Vagina (tissue), 2 donors: ENCODE measurements at places on chromosomes 6 and 20. TPM values are rescaled to one million over a fixed set of nuclear protein-coding genes. Genes with fewer than 3 reads are reported as not detected.

GRCh38 chr6:31079656-31080261 lies 32.6 kb downstream of the C6orf15 start:
- DNase-seq = no peak

GRCh38 chr6:41713159-41713649 lies 22.2 kb downstream of the TFEB start:
- no peak for DNase-seq

DNA sequence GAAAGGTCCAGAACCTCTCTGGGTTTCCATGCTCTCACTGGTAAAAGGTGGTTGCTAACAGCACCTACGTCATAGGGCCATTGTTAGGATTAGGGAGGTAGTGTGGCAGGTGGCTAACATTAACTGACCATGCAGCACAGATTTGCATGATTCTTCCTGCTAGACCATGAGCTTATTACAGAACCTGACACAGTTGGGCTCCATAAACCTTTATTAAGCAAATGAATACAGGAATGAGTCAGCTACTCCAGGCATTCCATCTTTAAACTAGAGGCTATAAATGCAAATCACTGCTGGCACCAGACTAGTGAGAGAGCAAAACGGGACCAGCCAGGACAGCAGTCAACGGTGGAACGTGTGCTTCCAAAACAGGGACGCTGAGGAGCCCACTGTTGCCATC lies 440.1 kb downstream of the PTPRT start:
- DNase-seq = no peak

GPR6 gene
- not detected for total RNA-seq

DNA sequence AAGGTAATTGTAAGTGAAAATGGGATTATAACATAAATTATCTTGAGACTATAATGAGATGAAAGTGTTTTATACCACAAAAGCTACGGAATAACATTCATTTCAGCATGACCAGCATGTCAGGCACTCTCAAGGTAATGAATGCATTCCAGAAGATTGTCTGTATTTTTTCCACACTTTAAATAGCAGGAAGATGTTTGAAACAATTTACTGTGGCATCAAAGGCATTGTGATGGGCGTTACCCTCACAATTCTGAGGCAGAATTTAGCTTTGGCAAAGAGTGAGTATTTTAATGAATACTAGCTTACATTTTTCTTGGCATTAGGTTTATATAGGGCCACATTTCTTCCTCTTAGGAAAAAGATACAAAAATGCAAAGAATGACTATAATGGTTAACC lies 627.2 kb downstream of the BCKDHB start:
- no peak for DNase-seq

DNA sequence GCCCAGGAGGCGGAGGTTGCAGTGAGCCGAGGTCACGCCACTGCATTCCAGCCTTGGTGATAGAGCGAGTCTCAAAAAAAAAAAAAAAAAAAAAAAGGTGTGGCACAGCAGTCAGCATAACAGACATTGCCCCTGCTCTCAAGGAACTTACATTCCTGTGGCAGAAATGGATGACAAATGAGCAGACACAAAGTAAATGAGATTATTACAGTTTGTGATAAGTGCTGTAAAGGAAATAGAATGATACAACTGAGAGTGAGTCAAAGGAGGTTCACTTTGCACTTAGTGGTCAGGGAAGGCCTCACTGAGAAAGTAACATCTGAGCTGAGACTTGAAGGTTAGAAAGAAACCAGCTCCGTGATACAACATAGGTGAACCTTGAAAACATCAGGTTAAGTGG lies 36.4 kb downstream of the CEP250 start:
- no peak for DNase-seq

DNA sequence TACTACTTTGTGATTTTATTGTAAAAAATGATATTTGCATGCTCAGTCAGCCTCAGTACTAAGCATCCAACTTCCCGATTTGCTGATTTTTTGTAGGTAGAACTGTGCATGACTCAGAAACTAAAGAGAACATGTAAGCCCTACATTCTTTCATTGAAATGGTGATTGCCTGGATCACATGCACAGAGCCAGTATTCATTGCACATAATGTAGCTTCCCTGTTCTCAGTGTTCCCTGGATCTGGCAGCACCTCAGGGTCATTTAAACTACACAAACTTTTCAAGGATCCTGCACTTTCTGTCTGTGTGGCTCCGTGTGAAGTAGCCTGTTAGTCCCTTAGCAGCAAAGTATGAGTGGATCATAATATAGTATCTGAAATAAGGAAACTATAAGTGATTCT lies 422.9 kb upstream of the AGPAT4 start:
- DNase-seq = no peak

HDGFL1 gene
- not detected for total RNA-seq

RGS19 gene
- total RNA-seq = 20.6 TPM

GRCh38 chr20:1119128-1119505 lies 715 bp downstream of the PSMF1 start:
- no peak for DNase-seq

GRCh38 chr20:51639206-51639832 lies 96.8 kb upstream of the NFATC2 start:
- no peak for DNase-seq

DNA sequence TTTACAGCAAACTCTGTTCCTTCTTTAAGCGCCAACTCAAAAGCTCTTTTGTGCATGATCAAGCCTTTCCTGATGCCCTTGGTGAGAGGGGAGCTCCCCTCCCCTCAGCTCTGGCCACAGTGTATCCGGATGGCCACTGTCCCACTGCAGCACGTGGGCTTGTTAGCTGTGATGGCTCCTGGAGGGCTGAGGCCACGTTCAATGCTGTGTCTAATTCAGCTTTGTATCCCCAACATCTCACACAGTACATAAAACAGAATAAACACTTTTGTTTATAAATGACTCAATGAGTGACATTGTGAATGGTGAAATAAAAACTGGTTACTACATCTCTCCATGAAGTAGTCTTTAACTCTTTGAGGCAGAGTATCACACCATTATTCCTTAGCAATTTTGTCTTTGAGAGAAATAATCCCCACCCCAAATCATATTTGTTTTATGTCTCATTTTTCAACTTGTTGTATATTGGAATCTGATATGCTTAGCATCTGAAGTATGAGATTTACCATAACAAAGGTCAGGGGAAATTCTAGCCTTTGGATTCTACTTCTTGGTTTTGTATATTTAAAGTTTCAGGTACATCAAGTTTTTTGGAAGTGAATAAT lies 44.5 kb downstream of the EDN1 start:
- peak; percentile 7 for DNase-seq

ID4 gene
- total RNA-seq = 27.7 TPM

GRCh38 chr6:158230967-158231550 lies 62.9 kb downstream of the GTF2H5 start:
- no peak for DNase-seq

DNA sequence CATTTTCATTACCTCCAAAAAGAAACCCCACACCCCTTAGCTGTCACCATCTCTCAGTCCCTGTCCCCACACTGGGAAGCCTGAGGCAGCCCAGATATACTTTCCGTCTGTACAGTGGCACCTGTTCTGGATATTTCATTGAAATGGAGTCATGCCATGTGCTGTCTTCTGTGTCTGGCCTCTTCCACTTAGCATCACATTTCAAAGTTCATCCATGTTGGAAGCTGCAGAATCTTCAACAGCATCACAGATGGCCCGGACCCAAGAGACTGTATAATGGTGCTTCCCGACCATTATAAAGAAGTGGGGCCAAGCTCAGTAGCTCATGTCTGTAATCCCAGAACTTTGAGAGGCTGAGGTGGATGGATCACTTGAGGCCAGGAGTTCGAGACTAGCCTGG lies 58.4 kb downstream of the DLGAP4 start:
- no peak for DNase-seq

- no peak for DNase-seq
Observed at GRCh38 chr6:5967594-5967993, 39.1 kb downstream of the NRN1 start.

RIPPLY2 gene
- not detected for total RNA-seq

DNA sequence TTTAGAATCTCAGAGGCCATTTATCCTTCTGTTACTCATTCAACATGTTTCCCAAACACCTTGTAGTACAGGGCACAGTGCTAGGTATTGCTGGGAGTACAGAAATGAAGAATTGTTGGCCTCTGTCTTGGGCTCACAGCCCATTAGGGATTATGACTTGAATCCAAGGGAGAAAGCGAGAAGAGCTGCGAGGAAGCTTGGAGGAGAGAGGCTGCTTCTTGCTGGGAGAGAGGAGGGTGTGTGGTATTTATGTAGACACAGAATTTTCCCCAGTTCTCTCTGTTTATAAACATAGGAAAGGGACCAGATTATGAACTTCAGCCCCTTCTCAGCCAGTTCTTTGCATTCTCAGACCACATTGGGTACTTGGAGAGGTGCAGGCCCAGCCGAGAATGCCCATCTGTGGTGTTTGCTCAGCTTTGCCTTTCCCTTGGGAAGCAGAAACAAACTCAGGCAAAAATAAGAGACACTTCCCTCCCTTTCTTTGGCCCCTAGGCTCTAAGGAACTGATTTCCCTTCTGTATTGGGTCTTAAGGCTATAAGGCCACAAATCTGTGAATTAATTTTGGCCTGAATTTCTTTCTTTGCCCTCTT lies 17.9 kb downstream of the CHMP4B start:
- no peak for DNase-seq

BMP7 gene
- 17.2 TPM for total RNA-seq

- DNase-seq = no peak
Observed at GRCh38 chr20:12570371-12570770, 438.4 kb upstream of the SPTLC3 start.

DNA sequence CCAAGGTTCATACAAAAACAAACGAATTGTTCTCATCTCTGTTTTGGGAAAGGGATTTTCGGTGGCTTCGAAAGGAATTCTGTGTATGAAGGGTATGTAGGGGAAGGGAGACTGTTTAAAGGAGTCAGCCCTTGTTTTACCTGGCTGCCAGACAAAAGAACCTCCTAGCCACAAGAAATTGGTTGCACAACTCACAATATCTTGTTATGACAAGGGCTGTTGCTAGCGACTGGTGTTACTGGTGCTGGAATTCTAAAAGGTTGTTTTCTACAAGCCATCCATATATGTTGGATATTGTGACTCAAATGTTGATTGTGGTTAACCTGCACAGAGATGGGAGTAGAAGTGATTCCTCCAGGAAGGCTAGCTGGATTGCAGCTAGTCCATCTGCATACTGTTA lies 34.6 kb upstream of the CITED2 start:
- no peak for DNase-seq

DNA sequence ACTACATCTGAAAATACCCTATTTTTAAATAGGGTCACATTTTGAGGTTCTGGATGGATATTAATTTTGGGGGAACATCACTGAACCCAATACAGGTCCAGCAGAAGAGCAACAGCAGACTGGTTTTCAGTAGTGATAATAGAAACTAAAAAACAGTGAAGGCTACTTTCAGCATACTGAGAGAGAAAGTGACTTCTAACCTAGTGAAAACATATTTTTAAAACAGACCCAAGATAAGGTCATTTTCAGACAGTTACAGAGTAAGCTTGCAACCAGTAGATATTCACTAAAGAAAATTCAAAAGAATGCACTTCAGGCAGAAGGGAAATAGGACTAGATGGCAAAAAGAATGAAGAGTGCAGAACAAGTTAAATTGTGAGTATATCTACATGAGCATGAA lies 42.0 kb upstream of the TMEM244 start:
- DNase-seq = no peak

DNA sequence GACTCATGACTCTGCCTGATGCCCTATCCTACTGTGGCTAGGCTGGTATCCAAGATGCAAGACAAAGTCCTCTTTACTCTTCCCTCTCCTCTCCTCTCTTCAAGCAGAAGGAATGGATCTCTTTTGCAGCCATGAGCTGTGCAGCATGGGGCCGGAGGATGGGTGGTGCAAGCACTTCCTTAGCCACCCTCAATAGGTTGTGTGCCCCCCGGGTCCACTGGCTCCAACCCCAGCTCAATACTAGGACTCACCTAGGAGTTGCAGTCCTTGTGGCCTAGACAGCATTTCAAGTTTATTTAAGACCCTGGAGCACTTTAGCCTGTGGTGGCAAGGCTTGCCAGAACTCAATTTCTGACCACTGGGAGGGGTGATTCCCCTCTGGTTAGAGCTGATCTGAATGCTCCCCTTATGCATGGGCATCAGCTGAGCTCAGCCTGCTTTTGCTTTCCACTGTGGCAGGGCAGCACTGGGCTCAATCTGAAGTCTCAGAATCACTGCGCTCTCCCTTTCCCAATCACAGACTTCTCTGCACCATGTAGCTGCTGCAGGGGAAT lies 29.0 kb upstream of the GRM4 start:
- no peak for DNase-seq

COL19A1 gene
- total RNA-seq = 0.49 TPM

DNA sequence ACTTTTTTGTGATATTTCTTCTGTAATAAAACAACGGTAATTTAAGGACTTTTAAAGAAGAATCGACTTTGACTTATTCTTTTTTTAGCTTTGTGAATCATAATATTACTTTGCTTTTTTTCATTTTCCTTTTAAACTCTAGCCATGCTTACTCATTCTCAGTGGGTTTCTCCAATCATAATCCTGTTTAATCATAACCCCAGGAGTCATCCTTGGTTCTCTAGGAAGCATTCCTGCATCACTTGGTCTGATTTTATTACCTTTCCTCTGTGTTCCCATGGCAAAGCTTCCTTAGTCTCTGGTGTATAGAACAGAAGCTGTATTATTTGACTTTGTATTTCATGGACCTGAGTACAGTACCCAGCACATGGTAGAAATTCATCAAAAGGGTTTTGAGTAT lies 223.5 kb downstream of the CDKAL1 start:
- DNase-seq = no peak

GRCh38 chr6:113600551-113601339 lies 256.4 kb upstream of the MARCKS start:
- DNase-seq = no peak

DNA sequence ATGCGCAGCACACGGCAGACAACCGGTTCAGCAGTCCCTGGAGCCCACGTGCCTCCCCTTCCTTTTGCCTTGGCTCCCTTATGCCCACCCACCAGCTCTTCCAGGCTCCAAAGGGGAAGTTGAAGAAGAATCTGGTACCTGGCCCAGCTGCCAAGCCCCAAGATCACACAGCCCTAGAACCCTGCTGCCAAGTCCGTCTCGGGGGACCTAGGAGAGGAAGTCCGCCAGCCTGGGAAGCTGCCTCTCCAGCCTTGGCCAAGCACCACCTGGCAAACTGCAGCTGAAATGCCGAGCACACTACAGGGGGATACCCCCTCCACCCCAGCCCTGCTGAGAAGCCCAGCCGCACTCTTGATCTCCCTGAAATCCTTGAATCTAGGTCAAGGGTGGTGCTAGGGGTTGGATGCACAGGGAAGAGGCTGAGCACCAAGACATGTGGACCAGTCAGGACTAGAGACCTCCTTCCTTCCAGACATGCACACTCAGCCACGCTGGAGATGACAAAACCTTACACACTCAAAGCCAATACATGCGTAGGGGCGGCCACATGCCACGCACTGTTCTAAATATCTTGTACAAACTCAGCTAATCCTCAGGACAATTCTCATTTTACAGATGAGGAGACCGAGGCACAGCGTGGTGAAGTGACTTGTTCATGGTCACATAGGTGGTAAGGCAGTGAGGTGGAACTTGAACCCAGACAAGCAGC lies 124.1 kb downstream of the PREX1 start:
- DNase-seq = no peak

SLC22A7 gene
- not detected for total RNA-seq

SLC17A2 gene
- not detected for total RNA-seq
